ENCODE measurements at places on chromosomes 16 and 17.

DNA sequence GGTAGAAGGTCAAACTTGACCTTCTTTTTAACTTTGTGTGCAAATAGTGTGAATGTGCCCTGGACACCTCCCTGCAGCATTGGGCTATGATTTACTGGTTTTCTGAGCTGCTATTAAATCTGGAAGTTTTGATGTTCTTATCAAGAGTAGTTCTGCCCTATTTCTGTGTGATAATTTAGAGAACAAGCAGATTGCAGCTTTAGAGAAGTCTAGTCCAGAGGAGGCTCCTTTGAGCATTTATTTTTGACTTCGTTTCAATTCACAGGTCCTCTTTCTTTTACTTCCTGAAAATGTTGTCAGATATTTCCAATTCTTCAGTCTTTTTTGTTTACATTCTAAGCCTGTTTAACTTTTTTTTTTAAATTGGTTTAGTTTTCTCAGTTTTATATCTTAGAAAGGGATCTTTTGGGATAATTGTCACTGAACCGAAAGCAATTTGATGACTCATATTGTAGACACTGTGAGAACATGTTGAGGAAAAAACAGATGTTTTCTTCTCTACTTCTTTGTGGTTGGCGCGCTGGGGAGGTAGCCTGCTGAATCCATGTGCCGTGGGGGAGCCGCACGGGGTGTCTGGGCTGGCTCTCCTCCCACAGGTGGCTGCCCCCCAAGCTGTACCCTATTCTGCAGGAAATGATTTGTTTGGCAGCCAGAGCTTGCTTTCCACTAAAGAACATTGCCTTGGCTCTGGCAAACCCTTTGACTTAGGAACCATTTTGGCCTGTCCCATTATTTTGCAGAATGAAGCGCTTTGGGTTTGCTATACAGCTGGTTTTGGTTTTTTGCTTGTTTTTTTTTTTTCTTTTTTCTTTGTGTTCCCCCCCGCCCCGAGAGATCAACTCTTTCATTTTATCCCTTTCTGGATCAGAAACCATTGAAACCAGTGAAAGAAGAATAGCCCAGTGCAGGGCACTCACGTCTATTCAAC lies 53.4 kb downstream of the MFSD11 start:
- peak; percentile 54 for DNase-seq
- H3K4me1 ChIP-seq, result peaks cover 13% of the 10 kb centered on the region
- H3K27ac ChIP-seq, result peak overlapping the region; percentile 25
- H3K27me3 ChIP-seq, result no peaks in the 10 kb centered on the region

DNA sequence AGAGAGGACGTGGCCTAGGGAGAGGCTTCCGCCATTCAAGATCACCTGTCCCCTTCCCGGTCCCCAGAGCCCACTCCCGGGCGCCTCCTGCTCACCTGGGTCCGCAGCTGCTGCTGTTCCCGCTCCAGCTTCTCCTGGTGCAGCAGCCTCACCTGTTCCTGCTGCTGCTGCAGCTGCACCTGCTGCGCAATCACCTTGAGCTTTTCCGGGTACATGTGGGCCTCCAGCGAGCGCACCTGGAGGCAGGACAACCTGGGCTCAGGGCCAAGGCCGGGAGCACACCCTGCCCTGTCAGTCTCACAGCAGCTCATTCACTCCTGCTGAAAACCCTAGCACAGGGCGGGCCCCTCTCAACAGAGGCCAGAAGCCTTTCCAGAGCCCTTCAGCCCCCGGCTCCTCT lies 12.5 kb downstream of the TFAP4 start:
- no peaks in the 10 kb centered on the region for H3K36me3 ChIP-seq
- no peaks in the 10 kb centered on the region for H3K27me3 ChIP-seq
- no peak overlapping the region for H3K4me3 ChIP-seq
- H3K4me1 ChIP-seq, result peaks cover 34% of the 10 kb centered on the region

- H3K27me3 ChIP-seq, result no peaks in the 10 kb centered on the region
- DNase-seq, result no peak
- no peak overlapping the region for H3K27ac ChIP-seq
- H3K4me1 ChIP-seq, result no peaks in the 10 kb centered on the region
Measured at GRCh38 chr17:32558997-32559650, 72.3 kb downstream of the CDK5R1 start.

DNA sequence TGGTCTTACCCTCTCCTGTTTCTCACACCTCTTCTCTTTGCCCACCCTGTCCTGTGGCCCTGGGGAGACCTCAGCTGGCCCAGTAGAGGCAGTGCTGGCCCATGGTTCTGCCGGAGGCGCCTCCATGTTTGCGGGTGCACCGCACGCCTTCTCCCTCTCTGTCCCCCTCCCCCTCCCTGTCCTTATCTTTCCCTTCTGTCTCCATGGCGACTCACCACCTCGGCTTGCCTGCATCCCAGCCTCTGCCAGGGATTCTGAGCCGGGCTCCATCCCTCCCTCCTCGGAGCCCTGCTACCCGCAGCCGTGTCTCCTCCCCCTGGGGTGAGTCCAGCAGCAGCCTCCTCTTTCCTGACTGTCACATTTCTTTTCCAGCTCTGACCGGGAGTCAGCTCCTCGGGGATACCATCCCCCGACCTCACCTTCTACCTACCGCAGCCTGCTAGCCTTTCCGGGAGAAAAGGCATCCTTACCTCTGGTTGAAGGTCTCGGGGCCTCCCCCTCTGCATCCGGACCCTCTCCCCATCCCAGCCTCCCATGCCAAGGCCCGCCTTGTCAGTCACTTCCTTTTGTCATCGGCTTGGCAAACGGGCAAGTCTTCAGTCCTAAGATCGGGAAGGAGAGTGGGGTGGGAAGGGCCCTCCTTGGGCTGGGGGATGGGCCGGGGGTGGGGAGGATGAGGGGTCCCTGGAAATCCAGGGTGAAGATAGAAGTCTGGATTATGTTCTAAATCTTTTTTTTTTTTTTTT lies at the start of gene RNF112:
RNF112 (plus strand) TSS at position 358 of the 746 bp plus-strand sequence; CDS start at position 535, 177 bp downstream.
- H3K4me1 ChIP-seq, result no peaks in the 10 kb centered on the region
- no peak within 1 kb of the TSS for H3K4me3 ChIP-seq
- no peaks in the 10 kb centered on the region for H3K27me3 ChIP-seq
- DNase-seq, result no peak
- H3K27ac ChIP-seq, result no peak within 1 kb of the TSS

GRCh38 chr16:23410176-23410575 lies 42.8 kb downstream of the COG7 start:
- H3K36me3 ChIP-seq, result peaks cover 3% of the 10 kb centered on the region
- no peak for DNase-seq
- H3K27me3 ChIP-seq, result no peaks in the 10 kb centered on the region
- no peak overlapping the region for H3K4me3 ChIP-seq
- no peak overlapping the region for H3K27ac ChIP-seq

- no peaks in the 10 kb centered on the region for H3K27me3 ChIP-seq
- H3K27ac ChIP-seq, result no peak overlapping the region
- no peak for DNase-seq
- H3K4me3 ChIP-seq, result no peak overlapping the region
- peaks cover 22% of the 10 kb centered on the region for H3K4me1 ChIP-seq
Measured at GRCh38 chr16:69237296-69237695, 50.3 kb downstream of the SNTB2 start.

GRCh38 chr17:77204536-77204935 lies 63.8 kb downstream of the SEC14L1 start:
- no peak overlapping the region for H3K27ac ChIP-seq
- H3K4me3 ChIP-seq, result no peak overlapping the region
- peaks cover 6% of the 10 kb centered on the region for H3K36me3 ChIP-seq
- peaks cover 5% of the 10 kb centered on the region for H3K4me1 ChIP-seq
- no peak for DNase-seq
- H3K27me3 ChIP-seq, result no peaks in the 10 kb centered on the region

GRCh38 chr16:53966821-53967571 lies 263.0 kb downstream of the FTO start:
- H3K27ac ChIP-seq, result no peak overlapping the region
- DNase-seq, result no peak
- H3K36me3 ChIP-seq, result no peaks in the 10 kb centered on the region
- no peak overlapping the region for H3K4me3 ChIP-seq

DNA sequence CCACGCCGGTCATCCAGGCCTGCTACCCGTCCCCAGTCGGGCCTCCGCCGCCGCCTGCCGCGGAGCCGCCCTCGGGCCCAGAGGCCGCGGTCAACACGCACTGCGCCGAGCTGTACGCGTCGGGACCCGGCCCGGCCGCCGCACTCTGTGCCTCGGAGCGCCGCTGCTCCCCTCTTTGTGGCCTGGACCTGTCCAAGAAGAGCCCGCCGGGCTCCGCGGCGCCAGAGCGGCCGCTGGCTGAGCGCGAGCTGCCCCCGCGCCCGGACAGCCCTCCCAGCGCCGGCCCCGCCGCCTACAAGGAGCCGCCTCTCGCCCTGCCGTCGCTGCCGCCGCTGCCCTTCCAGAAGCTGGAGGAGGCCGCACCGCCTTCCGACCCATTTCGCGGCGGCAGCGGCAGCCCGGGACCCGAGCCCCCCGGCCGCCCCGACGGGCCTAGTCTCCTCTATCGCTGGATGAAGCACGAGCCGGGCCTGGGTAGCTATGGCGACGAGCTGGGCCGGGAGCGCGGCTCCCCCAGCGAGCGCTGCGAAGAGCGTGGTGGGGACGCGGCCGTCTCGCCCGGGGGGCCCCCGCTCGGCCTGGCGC lies 2.4 kb downstream of the HIC1 start:
- peaks cover 56% of the 10 kb centered on the region for H3K4me1 ChIP-seq
- H3K4me3 ChIP-seq, result no peak overlapping the region
- no peak for DNase-seq
- peaks cover 5% of the 10 kb centered on the region for H3K36me3 ChIP-seq

DNA sequence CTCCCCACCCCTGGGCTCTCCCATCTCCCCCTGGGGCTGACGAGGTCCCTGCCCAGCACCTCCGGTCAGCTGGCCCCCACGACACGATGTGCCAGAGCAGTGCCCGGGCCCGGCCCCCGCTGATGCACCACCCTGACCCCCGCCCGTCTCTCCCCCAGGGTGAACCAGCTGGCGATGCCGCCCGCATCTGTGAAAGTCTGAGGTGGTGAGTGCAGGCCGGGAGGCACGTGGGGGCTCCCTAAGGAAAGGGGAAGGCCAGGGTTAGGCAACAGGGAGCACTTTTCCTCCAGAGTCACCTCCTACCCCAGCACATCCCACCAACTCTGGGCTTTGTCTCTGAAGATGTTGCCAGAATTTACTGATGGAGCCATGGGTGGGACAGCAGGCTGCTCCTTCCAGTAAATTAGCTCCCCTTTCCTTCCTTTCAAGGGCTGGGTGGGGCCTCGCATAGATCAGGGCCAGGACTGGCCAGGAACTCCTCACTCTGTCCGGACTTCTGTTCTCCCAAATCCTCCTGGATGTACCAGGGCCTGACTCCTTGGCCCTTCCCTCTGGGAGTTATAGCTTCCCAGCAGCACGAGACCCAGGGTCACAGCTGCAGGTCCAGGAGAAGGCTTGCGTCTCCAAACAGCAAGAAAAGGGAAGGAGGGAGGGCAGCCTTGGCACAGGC lies 18.3 kb downstream of the MYBBP1A start:
- H3K27me3 ChIP-seq, result no peaks in the 10 kb centered on the region
- no peak for DNase-seq
- no peak overlapping the region for H3K4me3 ChIP-seq
- no peaks in the 10 kb centered on the region for H3K4me1 ChIP-seq
- peak overlapping the region; percentile 19 for H3K27ac ChIP-seq

DNA sequence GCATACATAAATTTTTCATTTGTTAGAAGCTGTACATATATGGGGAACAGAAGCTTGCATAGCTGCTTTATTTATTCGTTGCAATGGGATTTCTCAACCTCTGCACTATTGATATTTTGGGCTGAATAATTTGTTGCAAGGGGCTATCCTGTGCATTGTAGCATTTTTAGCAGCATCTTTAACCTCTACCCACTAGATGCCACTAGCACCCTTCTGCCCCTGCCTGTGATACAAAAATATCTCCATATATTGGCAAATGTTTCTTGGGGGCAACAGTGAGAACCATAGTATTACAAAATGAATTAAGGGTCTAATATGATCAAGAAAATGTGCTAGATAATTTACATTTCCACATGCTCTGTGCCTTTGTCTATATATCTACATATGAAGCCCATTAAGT lies 1401.0 kb downstream of the CDH11 start:
- H3K36me3 ChIP-seq, result no peaks in the 10 kb centered on the region
- H3K27me3 ChIP-seq, result no peaks in the 10 kb centered on the region
- H3K4me3 ChIP-seq, result no peak overlapping the region
- H3K27ac ChIP-seq, result no peak overlapping the region

DNA sequence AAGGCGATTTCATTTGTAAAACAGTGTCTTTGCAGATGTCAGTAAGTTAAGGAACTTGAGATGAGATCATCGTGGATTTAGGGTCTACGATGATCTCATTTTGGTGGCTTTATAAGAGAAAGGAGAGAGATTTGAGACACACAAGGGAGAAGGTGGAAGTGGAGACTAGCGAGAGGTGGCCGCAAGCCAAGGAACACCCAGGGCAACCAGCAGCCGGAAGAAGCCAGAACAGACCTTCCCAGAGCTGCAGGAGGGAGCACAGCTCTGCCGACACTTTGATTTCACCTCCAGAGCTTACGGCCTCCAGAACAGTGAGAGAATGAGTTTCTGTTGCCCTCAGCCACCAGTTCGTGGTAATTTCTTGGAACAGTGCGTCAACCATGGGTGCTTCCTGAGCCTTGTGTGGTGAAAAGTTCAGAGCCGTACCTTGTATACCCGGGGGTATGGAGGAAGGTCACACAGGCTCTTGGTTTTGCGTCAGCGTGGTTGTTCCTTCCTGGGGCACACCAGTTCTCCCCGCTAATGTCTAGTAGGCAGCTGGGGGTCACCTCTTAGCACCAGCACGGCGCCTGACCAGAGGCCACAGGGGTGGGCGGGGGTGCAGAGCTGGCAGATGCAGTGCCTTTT lies 12.9 kb upstream of the SEC14L1 start:
- DNase-seq, result peak; percentile 86
- H3K4me3 ChIP-seq, result no peak overlapping the region
- no peaks in the 10 kb centered on the region for H3K36me3 ChIP-seq
- peaks cover 13% of the 10 kb centered on the region for H3K4me1 ChIP-seq
- H3K27ac ChIP-seq, result peak overlapping the region; percentile 65

DNA sequence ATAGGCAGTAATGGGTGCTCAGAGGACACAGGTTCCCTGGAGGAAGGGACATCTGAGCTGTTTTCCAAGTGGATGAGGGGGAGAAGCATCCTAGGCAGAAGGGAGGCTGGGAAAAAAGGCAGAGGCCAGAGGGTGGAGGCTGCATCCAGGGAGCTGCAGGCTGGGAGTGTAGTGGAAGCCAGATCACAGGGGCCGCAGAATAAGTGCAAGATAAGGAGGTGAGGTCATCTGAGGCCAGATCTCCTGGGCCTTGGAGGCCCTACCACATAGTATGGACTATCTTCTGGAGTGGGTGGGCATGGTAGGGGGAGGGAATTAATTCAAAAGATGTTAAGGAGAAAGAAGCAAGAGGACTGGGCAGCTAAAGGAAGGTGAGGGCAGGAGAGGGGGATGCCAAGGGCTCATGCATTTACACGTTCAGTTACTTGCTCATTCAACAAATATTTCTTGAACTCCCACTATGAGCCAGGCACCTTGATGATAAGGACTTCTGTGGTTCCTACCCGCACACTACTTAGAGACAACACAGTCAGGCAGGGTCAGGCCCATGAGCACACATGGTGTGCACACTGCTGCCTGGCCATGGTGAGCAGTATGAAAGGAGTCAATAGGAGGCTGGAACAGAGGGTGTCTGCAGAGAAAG lies 2.4 kb upstream of the RIPOR1 start:
- DNase-seq, result no peak
- H3K27me3 ChIP-seq, result no peaks in the 10 kb centered on the region
- H3K36me3 ChIP-seq, result no peaks in the 10 kb centered on the region

GRCh38 chr16:12158428-12158827 lies 181.9 kb downstream of the SNX29 start:
- DNase-seq, result no peak
- no peaks in the 10 kb centered on the region for H3K4me1 ChIP-seq
- H3K4me3 ChIP-seq, result no peak overlapping the region
- no peaks in the 10 kb centered on the region for H3K36me3 ChIP-seq
- H3K27me3 ChIP-seq, result no peaks in the 10 kb centered on the region
- H3K27ac ChIP-seq, result no peak overlapping the region

Data from body of pancreas (tissue), 4 donors.